Stimulated activated CD4-positive, alpha-beta T cell treated with anti-CD3 and anti-CD28 coated beads, Interleukin-2, amount 100 ng/mL, for 4 hours (primary cell): ENCODE measurements at places on chromosomes 6 and 20.

- no peak for DNase-seq
These were observed 26.2 kb downstream of the TULP4 start for GRCh38 chr6:158338311-158339112.

DNA sequence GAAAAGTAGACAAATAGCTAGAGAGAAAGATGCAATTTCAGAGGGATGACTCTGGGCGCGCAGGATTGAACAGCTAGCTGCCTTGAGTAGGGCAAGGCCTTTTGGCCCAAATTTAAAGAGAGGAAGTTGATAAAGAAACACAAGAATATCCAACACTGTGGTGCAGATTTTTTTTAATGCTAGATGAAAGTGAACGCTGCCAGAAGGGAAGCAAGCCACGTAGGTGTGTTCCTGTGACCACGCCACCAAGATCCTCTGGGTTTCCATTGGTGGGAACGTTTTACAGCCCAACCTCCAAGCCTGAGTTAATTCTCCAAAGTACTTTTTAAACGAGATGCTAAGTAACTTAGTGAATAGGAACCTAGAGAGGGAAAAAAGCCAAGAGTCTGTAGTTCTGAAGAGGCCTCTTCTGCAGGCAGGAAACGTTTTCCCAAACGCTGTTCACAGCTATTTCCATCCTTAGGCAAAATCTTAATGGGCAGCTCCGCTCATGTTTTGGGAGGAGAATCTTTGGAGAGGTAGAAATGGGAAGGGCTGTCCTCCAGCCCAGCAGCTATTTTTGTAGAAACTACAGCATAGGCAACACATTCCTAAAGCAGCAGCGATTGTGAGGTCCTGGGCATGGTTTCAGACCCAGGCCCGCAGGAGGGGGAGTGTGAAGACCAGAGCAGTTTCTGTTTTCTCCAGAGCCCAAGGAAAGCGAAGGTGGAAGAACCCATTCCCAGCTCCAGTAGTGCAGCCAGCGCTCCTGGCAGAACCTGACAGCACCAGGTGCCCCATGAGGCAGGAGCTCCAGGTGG, 8.2 kb downstream of the LY86 start:
- DNase-seq = no peak

- no peak for DNase-seq
These were observed 6.3 kb downstream of the BCAS1 start for GRCh38 chr20:54063992-54064676.

- no peak for DNase-seq
These were observed 19.8 kb downstream of the ERGIC3 start for GRCh38 chr20:35561671-35562070.

- no peak for DNase-seq
These were observed 39.0 kb downstream of the GCM1 start for GRCh38 chr6:53109612-53110011.

- no peak for DNase-seq
These were observed 109.7 kb downstream of the CDK19 start for GRCh38 chr6:110705543-110705942.

DNA sequence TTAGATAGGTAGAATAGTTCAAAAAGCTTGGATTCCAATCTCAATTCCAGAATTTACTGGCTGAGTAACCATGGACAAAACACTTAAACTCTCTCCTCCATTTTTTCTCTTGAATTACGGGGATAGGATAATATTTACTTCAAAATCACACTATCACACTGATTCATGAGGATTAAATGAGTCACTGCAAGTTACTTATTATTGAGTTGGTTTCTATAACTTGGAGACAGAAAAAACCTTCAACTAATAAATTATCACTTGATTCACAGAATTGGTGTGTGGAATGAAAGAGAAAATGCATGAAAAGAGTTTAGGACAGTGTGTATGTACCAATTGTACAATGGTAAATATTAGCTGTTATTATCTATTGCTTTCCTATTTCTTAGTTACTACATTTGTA, 585.2 kb downstream of the PHF3 start:
- DNase-seq = no peak

DNA sequence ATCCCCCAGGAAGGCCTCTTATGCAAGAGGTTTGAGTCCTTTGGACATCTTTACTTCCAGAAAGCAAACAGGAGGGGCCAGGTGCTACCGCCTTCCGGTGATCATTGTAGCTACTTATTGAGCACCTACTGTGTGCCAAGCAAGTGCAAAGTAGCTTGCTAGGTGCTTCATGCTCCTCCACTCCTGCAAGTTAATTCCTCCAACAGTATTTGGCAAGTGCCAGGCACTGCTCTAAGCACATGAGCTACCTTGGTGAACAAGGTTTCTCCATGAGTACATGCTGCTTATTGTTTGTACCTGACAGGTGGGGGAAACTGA, 2.3 kb downstream of the CPNE5 start:
- DNase-seq = no peak

GRCh38 chr6:38171997-38172738, 352.6 kb downstream of the ZFAND3 start:
- DNase-seq = no peak

- DNase-seq = no peak
These were observed 165.4 kb upstream of the CITED2 start for GRCh38 chr6:139539852-139540251.

GRCh38 chr20:51553897-51554486, 11.5 kb upstream of the NFATC2 start:
- DNase-seq = no peak

GRCh38 chr20:59087829-59088433, 45.3 kb upstream of the PRELID3B start:
- DNase-seq = peak; percentile 77

GRCh38 chr20:13364278-13365170, 143.4 kb downstream of the ISM1 start:
- no peak for DNase-seq

GRCh38 chr6:43957273-43957672, 170.0 kb downstream of the MRPL14 start:
- DNase-seq = no peak

- DNase-seq = no peak
These were observed 496.8 kb upstream of the JAG1 start for GRCh38 chr20:11170565-11170964.

- no peak for DNase-seq
These were observed 5.7 kb downstream of the SOX18 start for GRCh38 chr20:64043768-64044167.

DNA sequence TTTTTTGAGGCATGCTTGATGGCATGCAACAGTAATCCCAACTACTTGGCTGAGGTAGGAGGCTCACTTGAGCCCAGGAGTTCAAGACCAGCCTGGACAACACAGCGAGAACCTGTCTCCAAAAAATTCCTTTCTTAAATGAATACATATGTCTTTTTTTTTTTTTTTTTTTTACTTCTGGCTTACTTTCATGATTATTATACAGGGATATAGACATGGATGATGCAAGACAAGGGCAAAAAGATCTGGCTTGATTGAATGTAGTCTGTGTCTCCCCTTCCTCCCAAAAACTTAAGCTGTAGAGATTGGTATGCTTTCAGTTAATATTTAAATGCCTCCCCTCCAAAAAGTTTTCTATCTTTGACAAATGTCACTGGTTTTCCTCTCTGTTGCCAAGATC, 7.6 kb downstream of the SNX3 start:
- DNase-seq = no peak

DNA sequence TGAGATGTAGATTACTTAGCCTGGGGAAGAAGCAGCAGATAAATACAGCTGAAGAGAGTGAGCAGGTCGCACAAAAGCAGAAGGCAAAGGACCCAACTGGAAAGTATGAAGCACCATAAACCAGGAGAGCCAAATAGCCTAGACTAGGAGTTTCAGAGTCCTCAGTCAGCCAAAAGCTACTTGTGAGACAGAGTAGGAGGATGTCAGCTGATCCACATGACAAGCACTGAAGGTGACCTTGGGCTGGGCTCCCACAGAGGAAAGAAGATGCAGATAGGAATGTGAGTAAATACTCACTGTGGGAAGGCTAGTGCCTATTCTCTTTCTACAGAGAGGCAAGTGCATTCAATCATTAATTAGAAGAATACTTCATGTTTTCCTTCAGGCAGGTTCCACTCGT, 274.0 kb upstream of the POU3F2 start:
- DNase-seq = no peak

DNA sequence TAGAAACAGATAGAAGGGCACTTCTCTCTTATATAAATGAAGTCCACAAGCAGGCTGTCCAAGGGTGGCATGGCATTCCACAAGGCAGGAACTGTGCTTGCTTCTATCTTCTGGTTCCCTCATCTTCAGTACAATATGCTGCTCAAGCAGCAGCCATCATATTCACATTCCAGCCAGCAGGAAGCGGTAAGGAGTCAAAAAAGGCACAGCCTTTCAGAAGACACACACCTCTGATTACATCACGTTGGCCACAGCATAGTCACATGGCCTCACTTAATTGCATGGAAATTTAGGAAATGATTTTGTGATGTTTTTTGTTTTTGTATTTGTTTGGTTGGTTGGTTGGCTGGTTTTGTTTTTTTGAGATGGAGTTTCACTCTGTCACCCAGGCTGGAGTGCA, 19.0 kb downstream of the REM1 start:
- no peak for DNase-seq

GRCh38 chr20:50469796-50470195, 40.4 kb upstream of the PTPN1 start:
- DNase-seq = no peak

DNA sequence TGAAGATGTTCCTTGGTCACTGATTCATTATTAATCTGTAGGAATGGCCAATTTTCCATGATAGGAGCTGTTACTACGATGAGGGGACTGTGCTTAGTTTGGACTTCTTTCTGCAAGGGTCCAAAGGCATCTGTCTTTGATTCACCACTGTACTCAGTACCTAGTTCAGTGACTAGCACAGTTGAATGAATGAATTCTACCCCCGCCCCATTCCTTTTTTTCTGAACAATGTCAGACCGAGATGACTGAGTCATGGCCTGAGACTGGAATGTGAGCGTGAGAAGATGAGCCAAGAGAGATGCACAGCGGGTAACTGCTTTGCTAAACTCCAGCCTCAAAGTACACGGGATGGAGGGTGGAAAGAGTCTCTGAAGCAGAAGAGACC, 419 bp upstream of the SNHG17 start:
- no peak for DNase-seq

DNA sequence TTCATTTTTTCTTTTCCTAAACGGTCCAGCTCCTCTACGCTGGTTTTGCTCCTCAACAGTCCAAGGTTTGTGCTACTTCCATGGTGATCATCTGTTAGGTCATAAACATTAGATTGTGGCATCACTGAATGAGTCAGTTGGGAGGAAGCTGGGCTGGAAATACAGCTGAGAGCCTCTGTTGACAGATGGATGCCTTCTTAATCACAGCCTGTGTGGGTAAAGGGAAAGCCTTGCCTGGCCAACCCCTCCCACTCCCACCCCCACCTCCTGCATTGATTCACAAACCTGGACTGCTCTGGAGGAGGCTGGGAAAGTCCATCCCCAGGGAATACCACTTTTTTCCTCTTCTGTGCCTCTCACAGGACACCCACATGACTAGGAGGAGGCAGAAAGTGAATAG, 180.6 kb upstream of the CCN2 start:
- no peak for DNase-seq

- no peak for DNase-seq
These were observed 26.6 kb upstream of the EDN3 start for GRCh38 chr20:59273739-59274357.

DNA sequence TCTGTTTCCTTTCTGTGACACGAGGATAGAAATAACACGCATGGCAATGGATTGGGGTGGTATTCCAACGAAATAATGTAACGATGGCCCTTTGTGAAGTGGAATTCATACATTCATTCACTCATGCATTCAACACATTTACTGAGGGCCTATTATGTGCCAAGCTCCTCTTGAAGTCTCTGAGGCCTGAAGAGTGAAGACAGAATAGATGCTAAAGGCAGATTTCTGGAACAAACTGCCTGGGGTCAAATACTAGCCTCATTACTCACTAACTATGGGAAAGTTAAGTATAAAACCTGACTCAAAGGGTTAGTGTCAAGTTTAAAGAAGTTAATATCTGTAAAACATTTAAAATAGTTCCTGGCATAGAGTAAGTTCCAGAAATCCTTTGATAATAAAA, 279.6 kb upstream of the SULF2 start:
- no peak for DNase-seq

DNA sequence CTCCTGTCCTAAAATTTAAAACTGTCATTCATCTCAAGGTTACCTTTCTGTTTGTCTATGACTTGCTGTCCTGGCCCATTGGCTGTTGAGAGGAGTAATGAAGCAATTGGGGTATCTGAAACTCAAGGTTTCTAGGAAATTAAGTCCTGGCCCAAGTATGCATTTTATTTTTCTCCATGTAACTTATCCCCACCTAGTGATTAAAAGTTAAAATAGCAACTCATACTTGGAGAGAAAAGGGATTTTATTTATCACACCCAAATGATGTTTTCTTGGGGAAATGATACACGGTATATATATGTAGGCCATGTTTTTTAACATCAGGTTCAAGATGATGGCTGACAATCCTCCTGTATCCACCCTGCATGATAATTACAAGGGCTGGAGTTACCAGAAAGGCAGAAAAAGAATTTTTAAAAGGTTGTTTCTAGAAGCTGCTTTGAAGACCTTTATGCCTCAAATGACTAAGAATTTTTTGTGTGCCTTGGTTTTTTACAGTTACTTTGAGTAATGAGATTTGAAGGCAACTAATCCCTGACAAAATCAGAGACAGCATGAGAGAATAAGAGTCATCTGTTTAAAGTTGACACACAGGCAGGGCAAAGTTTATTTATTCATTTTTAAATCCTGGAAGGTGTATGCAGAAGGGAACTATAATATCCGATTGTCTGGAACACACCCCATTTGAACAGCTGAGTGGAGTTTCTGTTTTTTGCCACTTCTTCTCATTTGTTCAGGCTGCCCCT, 28.9 kb upstream of the C6orf58 start:
- DNase-seq = no peak

DNA sequence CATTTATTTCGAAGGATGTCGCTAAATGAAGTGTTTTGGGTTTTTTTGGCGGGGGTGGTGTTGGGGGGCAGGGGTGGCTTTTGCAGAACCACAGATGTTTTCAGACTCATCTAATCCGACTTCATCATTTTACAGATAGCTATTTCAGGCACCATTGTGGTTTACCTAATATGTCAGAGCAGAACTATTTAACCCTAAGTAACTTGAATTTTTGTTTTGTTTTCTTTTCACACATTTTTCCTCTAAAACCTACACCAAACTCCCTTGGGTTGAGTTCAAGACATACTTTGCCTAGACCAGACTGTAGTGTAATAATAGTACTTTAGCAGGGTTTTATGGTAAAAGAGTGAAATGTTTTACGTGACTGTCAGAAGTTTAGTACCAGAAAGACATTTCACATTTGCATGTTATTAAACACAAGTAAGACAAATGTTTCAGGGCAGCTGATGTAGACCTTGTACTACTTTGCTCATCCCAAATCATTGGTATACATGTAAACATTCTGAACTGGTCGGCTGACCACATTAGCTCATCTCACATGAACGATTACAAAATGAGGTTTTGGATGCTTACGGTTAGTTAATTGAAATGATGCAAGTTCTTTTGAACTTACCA, 37.7 kb downstream of the MAP3K4 start:
- DNase-seq = no peak
